ENCODE measurements at places on chromosomes 1 and 21.

DNA sequence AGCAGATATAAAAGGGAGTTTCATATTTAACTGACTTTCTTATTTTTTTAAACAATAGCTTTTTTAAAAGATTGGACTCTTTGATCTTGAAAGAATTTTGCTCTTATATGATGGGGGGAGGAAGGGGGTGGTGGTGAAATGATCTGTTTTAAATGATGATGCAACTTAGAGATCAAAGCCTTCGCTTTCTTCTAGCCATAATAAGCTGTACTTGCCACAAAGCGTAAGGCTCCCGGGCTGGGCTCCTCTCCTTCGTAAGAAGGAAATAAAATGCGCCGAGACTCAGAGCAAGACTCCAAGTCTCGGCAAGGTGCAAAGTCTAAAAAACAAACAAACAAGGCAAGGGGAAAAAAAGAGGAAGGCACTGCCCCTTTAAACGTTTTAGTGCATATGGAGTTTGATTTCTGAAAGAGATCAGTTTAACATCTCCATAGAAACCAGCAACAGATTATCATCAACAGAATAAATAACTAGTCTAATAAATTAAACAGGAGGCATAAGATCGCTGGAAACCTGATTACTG is 3.3 kb downstream of the CASZ1 start:
- peak; percentile 66 for DNase-seq

DNA sequence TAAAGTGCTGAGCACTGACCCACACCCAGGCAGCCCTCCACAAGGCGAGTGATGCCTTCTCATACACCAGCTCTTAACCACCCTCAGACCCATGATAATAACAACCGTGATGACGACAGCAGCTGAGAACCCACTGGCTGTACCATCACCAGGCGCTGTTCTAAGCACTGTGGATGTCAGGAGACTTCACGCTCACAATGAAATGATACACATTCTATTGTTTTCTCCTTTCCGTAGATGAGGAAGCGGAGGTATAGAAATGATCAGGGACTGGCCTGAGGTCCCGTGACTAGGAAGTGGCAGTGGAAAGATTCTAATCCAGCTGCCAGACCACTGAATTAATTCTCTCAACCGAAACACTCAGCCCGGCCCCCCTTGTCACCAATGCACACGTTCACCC is 32.6 kb downstream of the SDC3 start:
- DNase-seq = no peak

DNA sequence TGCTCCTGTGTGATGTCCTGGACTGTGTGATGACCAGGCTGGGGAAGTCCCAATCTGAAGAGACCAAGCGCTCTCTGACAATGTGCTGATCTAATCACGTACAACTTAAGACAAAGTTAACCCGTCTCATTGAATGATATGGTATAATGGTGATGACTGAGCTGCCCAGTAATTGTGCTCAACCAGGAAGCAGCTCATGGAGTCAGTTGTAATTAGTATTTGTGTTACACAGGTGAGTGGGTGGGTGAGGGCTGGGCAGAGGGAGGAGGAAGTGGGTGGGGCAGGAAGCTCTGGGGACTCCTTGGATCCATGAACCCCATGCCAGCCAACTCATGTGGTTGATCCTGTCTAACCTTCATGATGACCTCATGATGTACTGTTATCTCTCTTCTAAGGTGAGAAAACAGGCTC is 8.7 kb upstream of the ECE1 start:
- no peak for DNase-seq

GRCh38 chr1:87685311-87686135 is 356.8 kb downstream of the LMO4 start:
- peak; percentile 47 for DNase-seq

GRCh38 chr1:65395887-65396612 is 24.4 kb upstream of the LEPR start:
- no peak for DNase-seq

DNA sequence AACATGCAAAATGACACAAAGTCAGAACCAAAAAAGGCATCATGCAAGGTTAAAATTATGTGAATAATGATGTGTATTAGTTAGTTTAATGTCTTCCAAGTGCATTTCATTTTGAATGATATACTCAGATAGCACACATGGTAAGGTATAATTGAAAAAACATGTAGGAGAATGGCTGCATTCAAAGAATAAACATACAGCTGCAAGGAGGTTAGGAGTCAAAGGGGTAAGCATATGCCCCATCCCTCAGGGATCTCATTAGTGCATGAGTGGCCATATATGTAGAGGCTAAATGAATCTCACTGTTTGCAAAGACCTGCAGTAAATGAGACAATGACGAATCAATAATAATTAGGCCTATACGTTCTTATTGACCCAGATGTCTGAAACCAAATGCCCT is 179.7 kb upstream of the HOOK1 start:
- no peak for DNase-seq

- no peak for DNase-seq
Observed at GRCh38 chr1:71698186-71698585, 584.2 kb downstream of the NEGR1 start.

DNA sequence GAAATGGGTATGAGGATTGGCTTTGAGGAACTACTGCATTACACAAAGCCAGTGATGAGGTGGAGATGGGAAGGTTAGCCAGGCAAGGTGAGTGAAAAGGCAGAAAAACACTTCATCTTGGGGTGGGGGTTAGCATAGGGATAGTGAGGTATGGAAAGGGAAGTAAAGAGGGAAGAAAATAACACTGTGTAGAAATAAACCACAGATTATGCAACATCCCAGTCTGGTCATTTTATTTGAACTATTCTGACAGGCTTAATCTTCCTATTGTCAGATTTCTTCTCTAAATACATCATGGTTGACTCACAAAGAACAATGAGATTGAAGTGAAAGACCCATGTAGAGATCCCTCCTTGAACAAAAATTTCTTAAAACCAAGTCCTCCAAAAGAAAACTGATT is 640.2 kb downstream of the PTPRC start:
- no peak for DNase-seq

GRCh38 chr1:96220651-96221050 is 500.9 kb upstream of the PTBP2 start:
- no peak for DNase-seq

DNA sequence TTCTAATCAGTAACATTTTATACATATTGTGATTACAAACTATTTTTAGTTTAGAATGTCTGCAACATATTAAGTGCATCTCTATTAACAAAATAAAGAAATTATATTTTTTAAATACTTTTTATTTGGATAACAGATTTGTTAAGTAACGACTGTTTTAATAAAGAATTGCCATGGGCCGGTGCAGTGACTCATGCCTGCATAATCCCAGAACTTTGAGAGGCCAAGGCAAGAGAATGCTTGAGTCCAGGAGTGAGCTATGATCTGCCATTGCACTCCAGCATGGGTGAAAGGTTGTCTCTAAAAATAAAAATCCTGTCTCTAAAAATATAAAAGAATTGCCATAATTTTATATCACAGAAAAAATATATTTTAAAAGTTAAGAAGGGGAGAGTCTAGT is 4.1 kb downstream of the LRRIQ3 start:
- no peak for DNase-seq

GRCh38 chr1:230031131-230031530 is 35.9 kb upstream of the GALNT2 start:
- no peak for DNase-seq

DNA sequence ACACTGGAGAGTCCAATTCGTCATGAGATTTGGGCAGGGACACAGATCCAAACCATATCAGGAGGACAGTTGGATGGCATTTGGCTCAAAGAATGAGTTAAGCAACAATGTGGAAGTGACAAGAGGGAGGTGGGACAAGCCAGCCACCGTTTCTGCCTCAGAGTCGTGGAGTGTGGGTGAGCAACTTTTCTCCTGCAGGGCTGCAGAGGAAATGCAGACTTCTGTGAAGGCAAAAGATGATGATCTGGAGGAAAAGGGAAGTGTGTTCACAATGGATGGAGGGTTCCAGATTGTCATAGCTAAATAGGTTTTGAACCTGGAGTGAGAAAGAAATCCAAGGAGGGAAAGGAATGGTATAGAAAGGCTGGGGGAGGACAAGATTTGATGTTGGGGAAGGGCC is 16.4 kb upstream of the KANK4 start:
- DNase-seq = no peak

DNA sequence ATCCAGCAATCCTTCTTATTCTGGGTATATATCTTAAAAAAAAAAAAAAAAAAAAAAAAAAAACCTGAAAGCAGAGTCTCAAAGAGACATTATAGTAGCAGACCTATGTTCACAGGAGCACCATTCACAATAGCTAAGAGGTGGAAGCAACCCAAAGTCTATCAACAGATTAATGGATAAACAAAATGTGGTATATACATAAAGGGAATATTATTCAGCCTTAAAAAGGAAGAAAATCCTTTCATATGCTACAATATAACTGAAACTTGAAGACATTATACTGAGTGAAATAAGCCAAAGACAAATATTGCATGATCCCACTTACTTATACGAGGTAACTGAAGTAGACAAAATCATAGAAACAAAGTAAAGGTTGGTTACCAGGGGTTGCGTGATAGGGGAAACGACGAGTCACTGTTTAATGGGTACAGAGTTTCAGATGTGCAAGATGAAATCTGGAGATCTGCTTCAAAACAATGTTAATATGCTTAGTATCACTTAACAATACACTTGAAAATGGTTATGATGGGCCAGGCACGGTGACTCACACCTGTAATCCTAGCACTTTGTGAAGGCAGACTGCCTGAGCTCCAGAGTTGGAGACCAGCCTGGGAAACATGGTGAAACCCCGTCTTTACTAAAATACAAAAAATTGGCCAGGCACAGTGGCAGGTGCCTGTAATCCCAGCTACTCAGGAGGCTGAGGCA is 29.5 kb downstream of the PIK3R3 start:
- DNase-seq = no peak

DNA sequence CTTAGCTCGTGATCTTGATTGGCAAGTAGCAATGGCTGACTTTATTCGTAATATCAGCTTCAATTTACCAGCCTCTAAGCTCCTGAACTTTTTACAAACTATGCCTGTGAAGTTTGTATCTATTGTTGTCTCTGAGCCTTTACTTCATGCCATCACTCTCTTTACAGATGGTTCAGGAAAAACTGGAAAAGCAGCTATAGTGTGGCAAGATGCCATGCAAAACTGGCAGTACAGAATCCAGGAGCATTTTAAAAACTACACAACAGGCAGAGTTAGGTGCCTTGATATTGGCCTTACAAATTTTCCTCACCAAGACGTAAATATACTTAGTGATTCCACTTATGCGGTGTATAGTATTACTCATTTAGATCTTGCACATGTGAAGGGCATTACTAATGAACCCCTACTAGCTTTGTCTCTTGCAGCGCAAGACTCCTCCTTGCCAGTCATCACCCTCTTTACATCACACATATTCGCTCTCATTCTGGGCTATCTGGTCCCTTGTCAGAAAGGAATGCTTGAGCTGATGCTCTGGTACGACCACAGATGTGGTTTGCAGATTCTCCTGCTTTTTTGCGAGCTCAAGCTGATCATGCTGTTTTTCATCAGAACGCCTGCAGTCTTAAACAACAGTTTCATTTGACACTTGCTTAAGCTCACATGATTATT is 36.3 kb downstream of the CLCA1 start:
- no peak for DNase-seq

DNA sequence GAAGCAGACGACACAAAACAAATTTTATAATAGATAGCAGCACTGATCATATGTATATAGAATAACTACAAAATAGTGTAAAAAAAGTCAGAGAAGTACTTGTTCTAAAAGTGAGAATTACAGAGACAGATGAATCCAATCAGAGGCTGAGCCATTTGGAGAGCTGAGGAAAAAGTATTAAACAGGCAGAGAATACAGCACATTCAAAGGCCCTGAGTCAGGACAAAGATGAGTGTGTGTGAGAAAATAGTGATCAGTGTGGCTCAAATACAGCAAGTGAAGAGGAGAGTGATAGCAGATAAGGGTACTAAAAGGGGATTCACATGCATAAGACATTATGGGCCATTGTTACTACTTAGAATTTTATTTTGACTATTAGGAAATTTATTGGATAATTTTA is 430.6 kb upstream of the BRINP3 start:
- DNase-seq = no peak

DNA sequence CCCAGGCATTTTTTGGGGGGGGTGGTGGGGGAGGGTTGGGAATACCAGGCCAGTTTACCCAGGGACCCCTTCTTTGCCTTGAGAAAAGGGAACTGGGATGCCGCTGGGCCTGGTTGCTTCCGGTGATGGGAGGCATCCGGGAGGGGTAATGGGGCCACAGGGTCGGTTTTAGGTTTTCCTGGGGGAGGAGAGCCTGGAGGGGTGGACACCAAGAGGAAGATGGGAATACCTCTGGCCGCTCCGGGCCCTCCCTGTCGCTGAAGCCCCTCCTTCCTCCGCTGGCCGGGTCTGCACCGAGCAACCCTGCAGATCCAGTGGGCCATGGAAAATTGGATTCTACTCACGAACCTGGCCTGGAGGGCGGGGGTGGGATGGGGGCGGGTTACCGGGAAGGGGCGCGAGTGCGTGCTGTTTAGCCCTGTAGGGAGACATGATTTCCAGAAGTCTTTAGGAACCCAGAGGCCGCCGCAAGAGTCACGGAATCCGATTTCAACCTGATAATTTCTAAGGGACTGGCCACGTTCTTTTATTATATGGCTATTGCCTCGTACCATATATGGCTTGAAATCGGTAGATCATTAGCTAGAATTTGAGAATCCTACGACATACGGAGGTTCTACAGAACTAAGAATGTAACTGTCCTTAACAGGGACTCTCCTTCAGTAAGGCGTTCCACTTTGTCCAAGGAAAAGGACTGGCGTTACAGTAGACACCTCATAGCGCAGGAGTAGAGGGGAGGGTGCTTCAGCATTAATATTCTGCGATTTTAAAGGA is 749 bp downstream of the AKIRIN1 start:
- peak; percentile 83 for DNase-seq

- no peak for DNase-seq
Observed at GRCh38 chr1:247857069-247857984, at the start of gene TRIM58. TRIM58 (plus strand) TSS chr1:247857187; CDS start chr1:247857247, 60 bp downstream.

DNA sequence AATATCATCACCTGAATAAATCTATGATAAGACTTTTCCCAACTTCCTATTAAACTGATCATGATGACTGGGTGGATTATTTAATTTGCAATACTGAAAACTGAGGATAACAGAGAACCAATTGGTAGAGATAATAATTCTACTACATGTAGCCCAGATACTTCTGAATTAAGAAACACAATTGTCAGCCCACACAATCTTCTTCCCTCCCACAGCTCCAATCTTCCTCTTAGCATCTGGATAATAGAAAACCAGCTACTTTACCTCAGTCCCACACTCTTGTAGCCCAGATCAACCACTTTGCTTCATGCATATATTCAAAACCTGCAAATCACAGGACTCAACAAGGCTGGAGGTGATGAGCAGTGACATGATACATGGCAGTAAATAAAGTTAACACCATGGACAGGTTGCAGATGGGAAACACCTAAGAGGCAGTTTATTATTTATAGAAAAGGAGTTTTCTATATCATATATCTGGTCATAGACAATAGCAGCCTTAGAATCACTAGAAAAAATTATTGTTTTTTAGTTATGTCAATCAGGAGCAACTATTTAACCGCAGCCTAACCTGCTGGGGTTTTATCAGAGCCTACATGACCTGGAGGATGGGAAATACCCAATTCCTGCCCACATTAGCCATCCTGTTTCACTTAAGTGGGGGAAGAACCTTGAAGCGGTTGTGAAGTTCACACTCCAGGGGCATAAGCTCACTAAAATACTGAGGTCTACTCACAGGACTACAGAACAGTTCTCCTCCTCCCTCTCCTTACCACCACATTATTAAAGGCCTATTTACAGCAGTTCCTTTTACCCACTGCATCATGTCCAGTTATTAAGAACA is 16.7 kb downstream of the FRRS1 start:
- no peak for DNase-seq

- DNase-seq = peak; percentile 58
Observed at GRCh38 chr1:72845381-72845780, 563.0 kb upstream of the NEGR1 start.

- DNase-seq = peak; percentile 44
Observed at GRCh38 chr1:77398152-77398551, 116.3 kb downstream of the AK5 start.
